ENCODE measurements at places on chromosomes 5 and 9.

GRCh38 chr5:5419291-5420210 is 2.9 kb upstream of the ICE1 start:
- peaks cover 28% of the 10 kb centered on the region for H3K4me1 ChIP-seq
- no peak overlapping the region for H3K4me3 ChIP-seq

GRCh38 chr9:21070171-21070571 is 7.6 kb downstream of the IFNB1 start:
- H3K4me1 ChIP-seq, result no peaks in the 10 kb centered on the region
- H3K27me3 ChIP-seq, result no peaks in the 10 kb centered on the region
- no peak overlapping the region for H3K27ac ChIP-seq
- H3K4me3 ChIP-seq, result no peak overlapping the region

DNA sequence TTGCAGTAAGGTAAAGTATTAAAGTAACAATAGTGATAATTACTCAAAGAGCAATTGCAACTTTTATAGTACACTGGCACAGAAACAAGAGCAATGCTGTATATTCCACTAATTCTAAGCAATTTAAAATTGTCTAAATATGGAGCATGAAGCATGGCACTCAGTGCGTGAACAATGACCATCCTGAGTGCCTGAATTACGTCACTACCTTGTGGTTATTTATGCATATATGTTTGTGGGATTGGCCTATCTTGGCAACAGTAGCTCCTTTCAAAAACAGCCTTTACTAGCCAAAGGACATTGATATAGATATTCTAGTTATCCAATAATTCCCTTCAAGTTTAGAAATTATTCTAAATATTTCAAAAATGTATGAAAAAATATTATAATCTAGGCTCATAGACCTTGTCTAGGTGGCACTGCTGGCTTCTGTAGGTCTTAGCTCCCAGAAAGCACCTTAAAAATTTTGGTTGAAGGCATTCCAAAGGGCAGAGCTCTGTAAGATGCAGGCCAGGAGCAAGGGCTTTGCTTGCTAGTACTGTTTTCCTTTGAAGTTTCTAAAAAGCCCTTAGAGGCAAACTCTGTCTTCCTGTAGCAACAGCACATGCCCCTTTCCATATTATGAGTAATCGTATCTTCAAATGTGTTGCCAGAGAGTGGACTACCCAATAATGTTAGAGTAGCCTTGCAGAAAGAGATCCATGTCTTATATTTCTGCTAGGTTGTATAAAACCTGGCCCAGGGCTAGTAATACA is 719.3 kb downstream of the NR2F1-AS1 start:
- H3K36me3 ChIP-seq, result no peaks in the 10 kb centered on the region
- no peak for DNase-seq
- H3K27me3 ChIP-seq, result no peaks in the 10 kb centered on the region
- H3K27ac ChIP-seq, result no peak overlapping the region
- H3K4me1 ChIP-seq, result no peaks in the 10 kb centered on the region
- H3K4me3 ChIP-seq, result no peak overlapping the region

GRCh38 chr9:98226957-98227356 is 28.5 kb downstream of the TBC1D2 start:
- H3K27me3 ChIP-seq, result no peaks in the 10 kb centered on the region
- no peak overlapping the region for H3K4me3 ChIP-seq
- H3K36me3 ChIP-seq, result peaks cover 18% of the 10 kb centered on the region
- no peaks in the 10 kb centered on the region for H3K4me1 ChIP-seq

Data from CD8-positive, alpha-beta memory T cell (primary cell).